Activated CD4-positive, alpha-beta T cell treated with anti-CD3 and anti-CD28 coated beads, Interleukin-2, amount 50 U/mL, for 24 hours (primary cell): ENCODE measurements at places on chromosomes 3 and 15.

- DNase-seq: no peak
Measured at GRCh38 chr3:147554332-147554731, 145.2 kb downstream of the ZIC1 start.

DNA sequence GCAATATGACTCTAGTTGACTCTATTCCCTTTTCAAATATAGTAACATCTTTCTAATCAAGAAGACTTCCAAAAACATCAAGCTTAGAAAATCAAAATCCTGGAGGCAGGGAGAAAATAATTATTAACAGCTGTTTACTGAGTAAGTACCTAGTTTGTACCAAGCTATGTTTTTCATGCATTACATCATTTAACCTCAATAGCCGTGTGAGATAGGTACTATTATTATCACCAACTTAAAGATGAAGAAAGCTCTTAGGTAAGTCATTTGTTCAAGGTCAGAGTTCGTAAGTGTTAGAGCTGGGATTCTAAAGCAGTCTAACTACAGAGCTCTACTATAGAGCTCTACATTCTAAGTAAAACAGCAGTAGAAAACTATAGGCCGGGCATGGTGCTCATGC is 41.6 kb downstream of the GSK3B start:
- no peak for DNase-seq

- no peak for DNase-seq
Measured at GRCh38 chr15:55937040-55937439, 56.4 kb downstream of the NEDD4 start.

GRCh38 chr3:87900061-87900460 is 158.7 kb downstream of the CGGBP1 start:
- no peak for DNase-seq

- no peak for DNase-seq
Measured at GRCh38 chr3:129357616-129358015, 70.8 kb downstream of the EFCAB12 start.

GRCh38 chr3:113690482-113690881 is 6.0 kb downstream of the USF3 start:
- DNase-seq: no peak

- DNase-seq: no peak
Measured at GRCh38 chr15:73779974-73780373, 26.8 kb upstream of the INSYN1 start.

DNA sequence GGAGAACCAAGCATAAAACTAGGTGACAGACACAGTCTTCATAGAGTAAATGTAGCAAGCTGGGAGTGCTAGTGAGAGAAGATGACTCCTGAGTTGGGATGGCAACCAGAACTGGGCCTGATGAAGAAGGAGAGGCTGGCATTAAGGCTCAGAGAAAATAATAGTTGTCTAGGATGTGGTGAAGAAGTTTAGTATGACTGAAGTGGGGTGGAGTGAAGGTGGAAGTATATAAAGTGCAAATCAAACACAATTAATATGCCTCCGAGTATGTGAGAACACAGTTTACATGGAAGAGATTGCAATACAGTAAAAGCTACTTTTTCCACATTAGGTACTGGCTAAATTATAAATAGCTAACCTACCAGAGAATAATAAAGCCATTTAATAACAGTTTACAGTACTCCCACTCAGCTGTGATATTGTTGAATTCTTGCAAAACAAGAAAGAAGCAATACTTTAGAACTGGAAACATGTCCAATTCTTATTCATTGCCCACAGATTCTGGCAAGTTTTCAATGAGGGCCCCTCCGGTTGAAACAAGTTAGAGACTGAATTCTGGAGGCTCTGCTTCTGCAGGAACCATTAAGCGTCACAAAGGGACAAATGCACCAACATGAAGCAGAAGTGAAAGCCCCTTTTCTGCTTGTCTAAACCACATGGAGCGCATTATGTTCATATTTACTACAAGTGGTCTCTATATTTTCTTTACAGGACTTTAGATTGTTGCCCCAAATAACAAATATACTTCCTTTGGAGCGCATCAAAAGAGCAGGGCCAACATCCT is 243.7 kb downstream of the SLC9A9 start:
- no peak for DNase-seq

DNA sequence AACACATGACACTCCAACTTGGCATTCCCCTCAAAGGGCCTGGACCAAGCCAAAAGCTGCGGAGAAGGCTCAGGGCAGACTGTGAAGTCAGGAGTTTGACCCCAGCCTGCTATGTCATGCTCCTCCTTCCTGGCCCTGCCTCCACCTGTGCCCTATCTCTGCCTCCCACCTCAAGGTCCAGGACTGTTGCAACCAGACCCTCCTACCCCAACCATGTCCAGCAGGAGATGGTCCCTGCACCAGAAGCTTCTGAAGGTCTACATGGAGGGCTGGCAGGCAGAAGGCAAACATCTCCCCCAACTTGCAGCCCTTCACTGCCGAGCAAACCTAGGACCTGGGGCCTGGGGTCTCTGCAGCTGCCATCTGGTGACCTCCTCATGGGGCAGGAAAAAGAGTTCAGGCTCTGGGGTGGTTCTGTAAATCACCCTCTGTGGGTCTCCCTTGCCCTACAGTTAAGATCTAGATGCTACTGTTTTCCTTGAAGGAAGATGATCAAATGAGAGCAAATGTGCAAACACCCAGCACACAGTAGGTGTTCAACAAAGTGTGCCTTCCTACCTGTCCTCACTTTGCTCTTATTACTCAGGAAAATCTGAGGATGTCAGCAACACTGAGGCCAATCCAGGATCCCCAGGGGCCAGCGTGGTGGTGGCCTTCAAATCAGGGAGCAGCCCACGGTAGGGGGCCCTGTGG is 11.5 kb upstream of the CSK start:
- DNase-seq: no peak

- no peak for DNase-seq
Measured at GRCh38 chr3:126988451-126989021, 5.6 kb downstream of the PLXNA1 start.

GRCh38 chr15:94206463-94207167 is 24.7 kb upstream of the MCTP2 start:
- no peak for DNase-seq

DNA sequence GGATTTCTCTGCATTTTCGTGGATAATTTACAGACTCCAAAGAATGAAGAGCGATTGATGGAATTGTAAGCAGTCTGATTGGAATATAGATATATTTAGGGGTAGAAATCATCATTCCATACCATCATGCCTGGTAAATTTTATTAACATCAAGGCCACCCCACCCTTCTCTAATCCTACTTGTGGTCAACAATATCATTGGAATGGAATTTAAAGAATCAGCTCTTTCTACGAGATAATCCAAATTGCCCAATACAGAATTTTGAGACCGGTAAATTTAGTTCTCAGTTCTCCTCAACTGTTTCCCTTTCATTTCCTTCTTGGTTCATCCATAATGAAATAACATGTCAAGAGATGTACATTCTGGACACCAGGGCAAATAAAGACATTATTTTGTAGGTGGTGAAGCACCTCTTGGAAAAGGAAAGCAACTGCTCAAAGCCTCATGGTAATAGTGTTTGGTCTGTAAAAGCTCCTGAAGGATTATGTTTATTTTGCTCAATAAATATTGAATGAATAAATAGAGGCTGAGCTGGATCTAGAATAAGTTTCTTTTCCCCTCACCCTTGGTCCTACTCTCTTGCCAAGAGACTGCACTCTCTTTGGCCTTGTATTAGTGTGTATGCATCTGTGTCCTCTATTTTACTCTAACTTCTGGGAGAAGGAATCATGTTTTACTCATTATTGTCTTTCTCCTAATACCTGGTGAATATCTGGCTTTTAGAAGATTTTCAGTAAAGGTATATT is 133.7 kb upstream of the BCL6 start:
- no peak for DNase-seq

DNA sequence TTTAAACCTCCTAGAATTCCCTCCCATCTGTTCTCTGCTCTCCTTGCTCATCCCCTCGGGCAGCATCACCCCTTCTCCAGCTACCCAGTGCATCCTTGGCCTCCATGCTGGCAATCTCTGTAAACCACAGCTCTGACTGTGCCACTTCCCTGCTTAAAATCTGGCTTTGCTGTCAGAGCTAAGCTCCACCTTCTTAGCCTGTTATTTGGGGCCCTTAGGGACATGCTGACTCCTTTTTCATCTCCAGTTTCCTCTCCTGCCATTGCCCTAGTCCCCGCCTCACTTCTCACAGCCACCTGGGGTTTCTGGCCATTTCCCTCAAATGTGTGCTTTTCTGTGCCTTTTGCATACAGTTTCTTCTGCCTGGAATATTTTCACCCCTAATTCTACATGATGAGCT is 5.7 kb downstream of the SLC6A20 start:
- no peak for DNase-seq

DNA sequence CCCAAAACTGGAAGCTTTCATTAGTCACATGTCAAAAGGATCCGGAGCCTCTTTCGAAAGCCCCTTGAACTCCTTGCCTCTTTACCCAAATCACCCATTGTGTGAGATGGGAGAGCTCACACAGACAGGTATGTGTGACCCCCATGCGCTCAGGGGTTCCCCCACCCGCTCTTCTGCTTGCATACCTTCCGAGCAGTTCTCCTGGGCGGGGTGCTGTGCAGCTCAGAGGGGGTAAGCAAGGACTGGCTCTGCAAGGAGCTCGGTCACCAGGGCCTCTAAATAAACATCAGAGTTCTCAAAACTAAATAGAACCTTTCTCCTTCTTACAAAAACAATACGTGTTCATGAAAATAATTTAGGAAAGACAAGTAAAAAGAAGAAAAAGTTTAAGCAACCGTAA is 55.7 kb downstream of the PXYLP1 start:
- DNase-seq: no peak

DNA sequence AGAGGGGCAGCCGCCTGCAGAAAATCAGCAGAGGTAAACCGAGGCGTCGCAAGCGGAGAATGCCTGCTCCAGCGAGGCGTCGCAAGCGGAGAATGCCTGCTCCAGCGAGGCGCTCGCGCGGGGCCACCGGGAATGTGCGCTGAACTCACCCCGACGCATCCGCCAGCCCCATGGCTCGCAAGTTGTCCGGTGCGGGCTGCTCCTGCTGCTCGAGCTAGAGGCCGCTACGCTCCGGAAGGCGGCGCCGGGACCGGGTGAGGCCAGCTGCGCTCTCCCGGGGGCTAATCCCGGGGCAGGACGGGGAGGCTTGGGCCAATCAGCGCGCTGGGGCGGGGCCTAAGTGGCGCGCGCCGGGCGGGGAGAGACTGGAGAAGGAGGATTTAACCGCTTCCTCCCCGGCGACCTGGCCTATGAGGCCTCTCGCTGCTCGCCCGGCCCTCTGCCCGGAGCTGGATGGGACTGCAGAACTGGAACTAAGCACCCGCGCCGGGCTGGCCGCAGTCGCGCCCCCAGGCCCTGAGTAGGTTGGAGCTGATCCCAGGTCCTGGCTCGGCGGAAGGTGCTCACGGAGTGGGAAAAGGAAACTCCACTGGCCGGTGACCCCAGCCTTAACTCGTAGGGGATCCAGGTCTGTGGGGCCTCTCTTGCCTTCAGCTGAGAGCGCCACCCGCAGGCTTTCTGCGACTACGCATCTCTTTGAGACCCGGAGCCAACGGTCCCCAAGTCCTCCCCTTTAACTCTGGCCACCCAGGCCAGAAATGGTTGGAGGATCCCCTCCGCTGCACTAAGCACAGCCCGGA is at the start of gene SLC26A6:
SLC26A6 (minus strand) TSS at position 240 of the 800 bp plus-strand sequence; CDS start at position 172, 68 bp downstream.
- DNase-seq: peak; percentile 89

GRCh38 chr3:2392981-2393380 is 294.3 kb downstream of the CNTN4 start:
- no peak for DNase-seq

DNA sequence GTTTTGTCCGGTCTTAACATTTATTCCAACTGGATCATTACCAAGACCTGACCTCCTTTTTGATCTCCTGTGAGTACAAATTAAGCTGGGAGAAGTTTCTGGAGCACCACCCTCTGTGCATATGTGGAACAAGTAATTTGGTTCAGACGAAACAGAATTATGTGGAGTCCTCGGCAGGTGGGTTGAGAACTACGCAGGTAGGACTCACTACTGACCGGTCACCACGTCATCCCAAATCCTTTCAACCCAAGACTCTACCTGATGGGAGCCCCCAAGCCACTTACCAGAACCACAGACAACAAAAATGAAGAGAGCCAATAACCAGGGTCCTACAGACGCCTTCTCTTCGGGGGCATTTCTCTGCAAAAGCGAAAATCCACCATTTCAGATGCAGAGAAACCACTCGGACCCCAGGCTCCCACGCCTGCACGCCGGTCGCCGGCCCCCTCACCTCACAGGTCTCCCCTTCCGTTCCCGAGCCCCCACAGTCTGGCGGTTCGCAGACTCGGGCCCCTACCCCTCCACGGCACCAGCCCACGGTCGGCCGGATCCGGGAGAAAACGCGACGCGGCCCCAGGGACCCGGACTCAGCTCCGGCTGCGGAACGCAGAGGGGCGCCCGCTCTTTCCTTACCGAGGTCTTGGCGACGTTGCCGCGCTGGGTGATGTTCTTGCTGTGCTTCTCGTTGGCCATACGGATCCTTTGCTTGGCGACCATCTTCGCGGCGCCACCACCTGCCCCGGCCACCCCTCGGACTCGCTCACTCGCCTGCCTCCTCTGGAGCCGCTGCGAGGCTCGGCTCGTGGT is 674 bp downstream of the SERP1 start:
- DNase-seq: peak; percentile 11

DNA sequence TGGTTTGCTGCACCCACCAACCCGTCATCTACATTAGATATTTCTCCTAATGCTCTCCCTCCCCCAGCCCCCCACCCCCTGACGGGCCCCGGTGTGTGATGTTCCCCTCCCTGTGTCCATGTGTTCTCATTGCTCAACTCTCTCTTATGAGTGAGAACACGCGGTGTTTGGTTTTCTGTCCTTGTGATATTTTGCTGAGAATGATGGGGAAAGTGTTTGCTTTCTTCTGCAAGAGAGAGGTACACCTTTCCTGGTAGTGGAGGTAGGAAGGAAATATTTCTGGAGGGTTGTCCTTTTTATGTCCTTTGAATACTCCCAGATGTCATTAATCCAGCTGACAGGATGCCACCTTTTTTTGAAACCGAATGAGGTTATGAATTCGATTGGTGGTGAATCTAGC is 10.5 kb upstream of the SLC28A1 start:
- no peak for DNase-seq

DNA sequence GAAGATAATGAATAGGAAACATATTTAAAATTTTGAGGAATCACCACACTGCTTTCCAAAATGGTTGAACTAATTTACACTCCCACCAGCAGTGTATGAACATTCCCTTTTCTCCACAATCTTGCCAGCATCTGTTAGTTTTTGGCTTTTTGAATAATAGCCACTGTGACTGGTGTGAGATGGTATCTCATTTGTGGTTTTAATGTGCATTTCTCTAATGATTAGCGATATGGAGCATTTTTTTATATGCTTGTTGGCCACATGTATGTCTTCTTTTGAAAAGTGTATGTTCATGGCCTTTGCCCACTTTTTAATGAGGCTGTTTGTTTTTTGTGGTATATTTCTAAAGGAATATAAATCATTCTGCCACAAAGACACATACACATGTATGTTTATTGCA is 166.3 kb downstream of the NECTIN3 start:
- DNase-seq: no peak

- DNase-seq: no peak
Measured at GRCh38 chr3:58090351-58090750, 82.1 kb downstream of the FLNB start.
